KBM-7 (cell line): ENCODE measurements at places on chromosomes 1 and 21.

- DNase-seq = no peak
Observed at GRCh38 chr1:37393173-37394120, 80.9 kb upstream of the ZC3H12A start.

DNA sequence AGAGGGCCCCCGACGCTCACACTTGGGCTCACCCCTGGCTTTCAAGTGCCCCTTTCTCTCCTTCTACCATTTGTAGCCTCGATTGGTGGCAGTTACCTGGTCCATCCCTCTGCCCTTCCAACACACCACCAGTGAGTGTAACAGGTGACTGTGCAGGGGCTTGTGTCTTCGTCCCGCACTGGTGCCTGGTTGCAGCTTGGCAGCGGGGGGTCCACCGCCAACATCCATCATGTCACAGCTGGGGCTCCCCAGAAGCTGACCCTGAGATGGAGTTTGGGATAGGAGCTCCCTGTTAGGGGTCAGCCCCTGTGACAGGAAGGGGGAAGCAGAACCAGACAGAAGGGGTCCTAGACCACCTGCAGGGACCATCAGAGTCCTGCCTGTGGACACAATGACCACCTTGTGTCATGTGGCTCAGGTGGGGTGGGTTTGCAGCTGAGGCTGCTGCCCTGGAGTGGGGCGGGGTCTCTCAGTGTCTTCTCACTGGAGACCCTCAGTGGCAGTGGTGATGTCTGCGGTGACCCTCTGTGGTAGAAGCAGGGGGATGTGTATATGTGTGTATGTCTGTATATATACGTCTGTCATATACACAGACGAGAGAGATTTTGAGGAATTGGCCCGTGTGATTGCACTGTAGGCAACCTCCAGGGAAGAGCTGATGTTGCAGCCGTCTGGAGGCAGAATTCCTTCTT is 3.6 kb upstream of the CALML6 start:
- no peak for DNase-seq

GRCh38 chr1:42806593-42806992 is 10.3 kb upstream of the ERMAP start:
- DNase-seq = no peak

DNA sequence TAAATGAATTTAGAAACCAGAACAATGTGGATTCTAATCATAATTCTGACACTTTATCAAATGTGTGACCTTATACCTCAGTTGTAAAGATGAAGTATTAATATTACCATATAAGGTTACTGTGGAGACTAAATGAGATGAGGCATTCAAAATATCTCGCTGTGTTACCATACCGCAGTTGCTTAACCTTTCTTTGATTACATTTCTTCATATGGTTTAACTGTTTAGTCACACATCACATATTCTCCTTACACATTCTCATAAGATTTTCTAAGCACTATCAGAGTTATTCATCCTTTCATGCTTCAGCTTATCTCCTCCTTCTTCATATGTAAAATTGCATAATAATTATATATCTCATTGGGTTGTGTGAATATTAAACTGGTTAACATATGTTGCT is 88.9 kb downstream of the LRRC53 start:
- DNase-seq = no peak

- peak; percentile 32 for DNase-seq
Observed at GRCh38 chr1:19811206-19811851, 3.8 kb downstream of the RNF186 start.

GRCh38 chr1:29684141-29684540 is 447.8 kb downstream of the PTPRU start:
- DNase-seq = no peak

GRCh38 chr1:228275430-228276173 is 67.8 kb downstream of the OBSCN start:
- peak; percentile 73 for DNase-seq

DNA sequence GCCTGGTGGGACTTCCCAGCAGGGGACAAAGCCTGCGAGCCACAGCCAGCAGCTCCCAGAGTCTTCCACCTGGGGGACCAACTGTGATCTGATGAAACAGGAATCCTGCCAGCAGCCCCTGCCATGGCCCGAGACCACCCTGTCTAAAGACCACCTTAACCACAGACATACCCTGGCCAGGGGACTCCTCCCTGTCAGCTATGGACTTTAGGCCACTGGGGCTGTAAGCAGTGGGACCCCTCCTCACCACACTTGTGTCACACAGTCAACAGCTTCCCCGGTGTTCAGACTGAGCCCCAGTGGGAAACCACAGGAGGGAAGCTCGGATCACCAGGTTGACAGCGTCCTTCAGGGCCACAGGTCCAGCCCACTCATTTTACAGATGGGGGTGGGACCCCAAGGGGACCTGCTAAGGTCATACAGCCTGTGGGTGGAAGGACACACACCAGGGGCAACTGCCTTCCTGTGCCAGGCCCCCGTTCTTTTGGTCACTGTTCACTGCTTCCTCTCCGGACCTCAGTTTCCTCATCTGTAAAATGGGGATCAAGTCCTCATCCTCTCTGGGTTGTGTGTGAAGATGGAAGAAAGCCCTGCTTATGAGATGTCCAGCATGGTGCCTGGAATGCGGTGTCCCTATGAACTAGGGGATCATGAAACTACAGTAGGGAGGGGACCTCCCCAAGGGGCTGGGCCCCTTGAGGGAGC is 11.4 kb downstream of the EPHA2 start:
- no peak for DNase-seq

- no peak for DNase-seq
Observed at GRCh38 chr1:179879797-179880196, 2.2 kb upstream of the TOR1AIP2 start.

DNA sequence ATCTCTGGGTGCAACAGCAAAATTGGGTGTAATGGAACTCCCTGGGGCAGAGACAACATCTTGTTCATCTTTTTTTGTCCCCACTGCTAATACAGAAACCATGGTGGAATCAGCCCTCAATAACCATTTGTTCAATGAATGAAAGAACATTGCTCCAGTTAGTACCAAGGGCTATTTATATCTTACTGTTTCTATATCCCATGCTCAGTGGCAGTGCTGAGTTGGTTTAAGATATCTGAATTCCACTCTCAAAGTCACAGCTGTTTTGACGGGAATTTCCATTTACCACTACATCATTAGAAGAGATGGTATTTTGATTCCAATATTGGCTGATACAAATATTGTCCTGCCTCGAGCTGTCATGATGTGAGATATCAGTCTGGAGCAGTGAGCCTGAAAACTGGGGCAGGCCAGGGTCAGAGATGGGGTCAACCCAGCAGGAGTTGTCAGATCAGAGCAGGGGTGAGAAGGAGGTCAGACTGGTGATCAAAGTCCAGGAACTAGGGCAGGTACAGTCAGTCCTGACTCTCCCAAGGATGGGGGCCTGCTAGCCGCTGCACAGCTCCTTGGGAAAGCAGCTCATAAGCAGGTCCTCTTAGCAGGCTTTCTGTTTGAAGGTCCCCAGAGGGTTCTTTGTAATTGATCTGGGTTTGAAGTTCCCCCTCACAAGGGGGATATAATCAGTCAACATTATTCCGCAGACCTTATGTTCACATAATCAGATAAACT is 5.8 kb upstream of the PHC2 start:
- no peak for DNase-seq

DNA sequence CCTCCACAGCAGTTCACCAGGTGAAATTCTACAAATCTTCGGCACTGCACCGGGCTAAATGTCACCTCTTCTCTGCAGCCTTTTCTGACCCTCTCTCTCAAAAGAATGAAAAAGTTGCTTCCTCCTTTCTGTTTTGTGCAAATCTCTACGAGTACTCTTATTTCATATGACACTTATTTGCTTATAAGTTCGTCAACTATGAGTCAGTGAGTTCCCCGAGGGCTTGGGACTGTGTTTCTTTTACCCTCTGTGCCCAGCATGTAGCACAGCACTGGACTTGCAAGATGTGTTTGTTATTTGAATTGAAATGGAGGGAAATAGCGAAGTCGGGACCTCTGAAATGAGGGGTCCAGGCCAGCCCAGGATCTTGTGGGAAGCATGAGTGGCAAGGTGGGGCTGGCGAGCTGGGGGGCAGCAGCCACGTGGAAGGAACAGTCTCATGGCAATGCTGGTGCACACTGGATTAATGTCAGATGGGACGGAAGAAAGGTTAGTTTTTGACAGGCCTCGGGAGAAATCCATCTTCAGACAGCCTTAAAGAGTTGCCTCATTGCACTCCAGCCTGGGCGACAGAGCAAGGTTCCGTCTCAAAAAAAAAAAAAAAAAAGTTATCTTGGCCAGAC is 6.2 kb downstream of the SLC6A9 start:
- no peak for DNase-seq

GRCh38 chr1:91844862-91845528 is 41.0 kb downstream of the TGFBR3 start:
- DNase-seq = no peak

DNA sequence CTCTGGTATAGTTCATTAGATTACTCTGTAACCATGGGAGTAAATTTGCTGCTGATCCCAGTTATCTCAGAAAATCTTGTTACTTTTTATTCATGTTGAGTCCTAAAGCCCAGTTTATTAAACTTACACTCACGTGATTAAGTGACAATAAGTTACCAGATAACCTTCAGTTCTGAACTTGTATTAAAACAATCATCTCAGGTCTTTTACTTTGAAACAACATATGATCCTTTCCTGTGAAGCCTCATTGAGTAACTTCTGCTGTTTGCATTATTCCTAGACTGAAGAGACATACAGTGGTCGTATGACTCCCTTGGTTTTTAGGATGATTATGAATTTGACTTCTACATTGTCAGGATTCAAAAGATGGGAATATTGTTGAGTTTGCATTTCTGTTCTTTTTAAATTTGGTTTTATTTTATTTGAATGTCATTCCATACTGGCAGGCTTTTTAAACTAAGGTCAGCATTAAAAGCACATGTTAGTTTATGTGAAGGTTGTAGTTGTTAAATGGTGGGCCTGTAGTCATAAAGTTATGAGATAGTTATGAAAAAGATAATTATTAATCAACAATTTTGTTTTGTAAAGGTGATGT is 117.9 kb downstream of the CD247 start:
- no peak for DNase-seq

DNA sequence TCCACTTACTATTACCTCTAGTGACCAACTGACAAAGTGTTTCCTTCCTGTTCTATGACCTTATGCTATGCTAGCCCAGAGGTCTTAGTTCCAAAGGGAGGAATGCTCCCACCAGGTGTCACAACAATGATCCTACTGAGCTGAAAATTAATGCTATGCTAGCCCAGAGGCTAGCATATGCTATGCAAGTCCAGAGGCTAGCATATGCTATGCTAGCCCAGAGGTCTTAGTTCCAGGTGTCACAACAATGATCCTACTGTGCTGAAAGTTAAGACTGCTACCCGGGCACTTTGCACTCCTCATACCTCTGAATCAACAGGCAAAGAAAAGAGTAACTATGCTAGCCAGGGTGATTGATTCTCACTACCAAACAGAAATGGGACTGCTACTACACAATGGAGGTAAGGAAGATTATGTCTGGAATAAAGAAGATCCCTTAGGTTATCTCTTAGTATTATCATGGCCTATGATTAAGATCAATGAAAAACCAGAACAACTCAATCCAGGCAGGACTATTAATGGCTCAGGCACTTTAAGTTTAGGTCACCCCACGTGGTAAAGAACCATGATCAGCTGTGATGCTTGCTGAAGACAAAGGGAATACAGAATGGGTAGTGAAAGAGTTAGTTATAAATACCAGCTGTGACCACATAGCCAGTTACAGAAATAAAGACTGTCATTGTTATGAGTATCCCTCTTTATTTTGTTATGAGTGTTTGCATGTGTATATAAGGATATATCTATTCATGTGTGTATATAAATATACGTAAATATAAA is 114.1 kb downstream of the CSMD2 start:
- no peak for DNase-seq

DNA sequence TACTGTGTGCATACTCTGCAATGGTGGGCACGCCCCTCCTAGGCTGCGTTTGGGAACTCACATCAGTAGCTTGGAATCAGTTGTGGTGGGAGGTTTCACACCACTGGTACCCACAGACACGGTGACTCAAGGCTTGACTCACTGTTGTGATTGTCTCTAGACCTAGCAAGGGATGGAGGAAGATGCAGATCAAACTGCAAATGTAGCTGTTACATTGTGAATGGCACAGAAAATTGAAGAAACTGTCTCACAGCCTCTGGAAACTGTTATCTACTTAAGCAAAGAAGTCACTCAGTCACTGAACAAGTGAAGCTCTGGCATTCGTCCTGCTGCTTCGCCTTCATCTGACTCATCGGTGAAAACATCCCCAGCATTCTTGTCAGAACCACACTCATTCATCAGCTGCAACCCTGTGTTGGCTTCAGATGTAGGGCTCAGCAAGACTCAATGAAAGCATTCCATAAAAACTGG is 59.5 kb downstream of the POFUT2 start:
- no peak for DNase-seq

- no peak for DNase-seq
Observed at GRCh38 chr1:18602533-18603211, 28.0 kb upstream of the PAX7 start.

DNA sequence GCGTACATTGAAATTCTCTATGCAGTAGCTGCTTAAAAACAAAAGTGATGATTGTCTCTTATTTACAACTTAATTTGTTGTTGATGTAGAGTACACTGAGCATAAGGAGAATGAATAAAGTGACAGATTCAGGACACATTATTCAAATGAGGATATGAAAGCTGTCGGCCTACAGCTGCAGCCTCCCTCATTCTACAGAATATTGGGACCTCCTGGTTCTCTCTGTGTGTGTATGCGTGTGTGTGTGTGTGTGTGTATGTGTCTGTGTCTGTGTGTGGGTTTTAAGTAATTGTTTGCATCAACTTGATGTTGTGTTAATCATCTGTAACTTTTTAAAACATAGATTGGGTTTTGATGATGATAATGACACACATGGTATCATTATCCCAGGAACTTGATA is 17.9 kb downstream of the PROX1 start:
- no peak for DNase-seq

GRCh38 chr1:187051618-187052232 is 223.0 kb downstream of the PLA2G4A start:
- peak; percentile 58 for DNase-seq

DNA sequence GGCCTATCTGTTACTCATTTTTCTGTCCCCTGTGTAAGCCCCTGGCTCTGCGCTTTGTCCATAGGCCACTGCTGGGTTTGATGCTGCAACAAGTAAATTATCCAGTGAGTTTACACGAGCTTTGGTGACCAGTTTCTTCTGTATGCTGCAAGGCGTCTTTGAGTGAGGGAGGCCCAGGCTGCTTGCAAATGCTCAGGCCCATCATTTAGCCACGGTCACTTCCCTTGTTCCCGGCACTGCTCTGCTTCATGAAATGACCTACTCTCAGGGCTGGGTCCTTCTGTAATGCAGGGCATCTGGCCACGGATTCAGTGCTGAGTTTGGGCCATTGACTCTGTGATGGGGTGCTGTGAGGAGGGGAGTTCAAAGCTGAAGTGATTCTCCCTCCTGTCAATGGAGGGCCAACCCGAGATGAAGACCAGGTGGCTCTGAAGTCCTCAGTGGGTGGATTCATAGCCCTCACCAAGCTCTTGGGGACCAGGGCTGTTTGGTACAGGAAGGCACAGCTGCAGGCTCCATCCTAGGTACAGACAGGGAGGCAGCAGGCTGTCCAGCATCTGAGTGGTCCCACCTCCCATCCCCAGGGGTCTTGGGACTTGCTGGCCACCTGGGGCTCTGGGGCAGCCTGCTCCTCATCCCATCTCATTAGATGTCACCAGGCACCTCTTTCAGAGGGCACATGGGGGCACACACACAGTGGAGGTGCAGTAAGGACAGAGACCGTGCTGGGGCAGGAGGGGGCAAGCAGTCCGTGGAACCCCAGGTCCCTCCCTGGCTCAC is 21.7 kb downstream of the LHX4 start:
- DNase-seq = no peak
